ENCODE measurements at places on chromosomes 13 and 19.

DNA sequence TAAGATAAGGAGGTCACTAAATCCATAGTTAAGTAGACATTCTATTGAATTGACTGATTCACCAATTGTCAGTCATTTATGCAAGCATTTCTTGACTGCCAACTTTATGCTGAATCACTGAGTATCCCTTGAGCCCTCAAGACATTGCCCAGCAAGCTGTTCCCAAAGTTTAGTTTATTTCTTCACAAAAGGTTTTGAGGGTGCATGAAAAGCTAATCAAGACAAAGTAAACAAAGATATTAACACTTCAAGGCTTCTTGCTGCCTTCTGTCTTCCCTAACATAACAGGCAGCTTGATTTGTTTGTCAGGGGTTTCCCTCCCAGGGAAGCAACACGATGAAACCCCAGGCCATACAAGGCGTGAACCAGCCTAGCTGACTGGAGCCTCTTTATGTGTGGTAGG lies 374.4 kb downstream of the SPRY2 start:
- DNase-seq = no peak

DNA sequence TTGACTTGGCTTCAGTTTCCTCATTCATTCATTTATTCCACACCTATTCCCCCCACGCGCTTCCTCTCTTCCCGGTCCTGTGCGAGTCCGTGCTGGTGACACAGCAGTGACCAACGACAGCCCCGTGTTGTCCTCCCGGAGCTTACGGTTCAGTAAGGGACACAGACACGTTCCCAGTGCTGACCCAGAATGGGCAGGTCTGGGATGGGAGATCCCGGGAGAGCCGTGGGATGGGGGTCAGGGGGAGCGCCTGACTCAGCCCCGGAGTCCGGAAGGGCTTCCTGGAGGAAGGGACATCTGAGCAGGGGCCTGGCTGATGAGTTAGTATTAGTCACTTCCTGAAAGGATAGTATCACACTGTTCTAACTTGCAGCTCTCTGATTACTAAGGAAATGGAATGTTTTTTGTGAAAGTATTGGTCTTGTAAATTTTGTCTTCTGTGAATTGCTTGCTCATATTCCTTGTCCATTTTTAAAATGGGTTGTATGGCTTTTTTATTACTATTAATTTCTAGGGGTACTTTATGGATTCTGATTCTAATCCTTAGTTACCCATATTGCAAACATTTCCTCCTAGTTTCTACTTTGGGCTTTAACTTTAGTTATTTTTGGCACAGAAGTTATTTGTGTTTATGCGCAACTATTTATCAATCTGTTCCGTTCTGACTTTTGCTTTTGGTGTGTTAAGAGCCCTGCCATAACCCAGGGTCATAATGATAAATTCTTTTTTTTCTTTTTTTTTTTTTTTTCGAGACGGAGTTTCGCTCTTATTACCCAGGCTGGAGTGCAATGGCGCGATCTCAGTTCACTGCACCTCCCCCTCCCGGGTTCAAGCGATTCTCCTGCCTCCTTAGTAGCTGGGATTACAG lies 708 bp upstream of the ERCC1 start:
- peak; percentile 73 for DNase-seq

GRCh38 chr19:49210108-49210900 lies 52.7 kb downstream of the TRPM4 start:
- DNase-seq = no peak

- DNase-seq = no peak
Observed at GRCh38 chr19:29324291-29324680, 111.3 kb upstream of the UQCRFS1 start.

DNA sequence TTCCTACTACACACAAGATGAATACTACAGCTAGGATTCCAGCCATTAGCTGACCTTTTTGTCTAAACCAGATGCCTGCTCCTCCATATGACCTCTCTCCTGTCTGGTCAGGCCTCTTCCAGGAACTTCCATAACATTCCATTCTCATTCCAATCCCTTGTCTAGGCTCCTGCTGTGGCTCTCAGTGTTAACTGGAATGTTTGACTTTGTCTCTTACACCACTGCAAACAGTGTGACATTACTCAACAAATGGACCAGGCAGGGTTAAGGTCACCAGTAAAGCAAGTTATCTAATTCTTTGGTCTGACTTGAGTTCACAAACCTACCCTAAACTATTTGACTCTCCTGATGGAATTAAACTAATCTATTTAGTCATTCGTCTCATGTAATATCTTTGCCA lies 2.1 kb upstream of the GPC6 start:
- DNase-seq = no peak

DNA sequence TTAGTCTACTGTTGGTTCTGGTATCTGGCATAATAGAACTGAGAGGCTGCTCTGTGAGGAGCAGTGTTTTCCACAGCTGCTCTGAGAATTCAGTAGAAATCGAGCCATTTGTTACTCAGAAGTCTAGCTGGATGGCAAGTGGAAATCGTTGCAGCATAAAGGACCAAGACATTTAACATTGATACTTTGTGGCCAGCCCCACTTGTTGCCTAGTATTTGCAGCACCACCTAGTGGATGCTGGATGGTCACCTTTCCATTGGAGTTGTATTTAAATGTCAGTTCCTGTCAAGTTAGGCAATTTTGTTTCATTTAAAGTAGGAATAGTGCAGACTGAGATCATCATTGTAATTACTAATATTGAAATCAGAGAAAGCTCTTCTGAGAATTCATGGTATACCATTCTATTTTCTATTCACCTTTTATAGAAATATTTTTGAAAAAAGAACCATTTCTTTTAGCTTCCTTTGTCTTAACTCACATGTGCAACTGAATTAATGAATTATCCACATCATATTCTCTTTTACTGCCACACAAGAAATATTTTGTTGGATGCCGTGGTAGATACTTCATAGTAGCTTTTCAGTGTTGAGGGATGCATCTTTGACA lies 64.6 kb downstream of the PDS5B start:
- peak; percentile 19 for DNase-seq

DNA sequence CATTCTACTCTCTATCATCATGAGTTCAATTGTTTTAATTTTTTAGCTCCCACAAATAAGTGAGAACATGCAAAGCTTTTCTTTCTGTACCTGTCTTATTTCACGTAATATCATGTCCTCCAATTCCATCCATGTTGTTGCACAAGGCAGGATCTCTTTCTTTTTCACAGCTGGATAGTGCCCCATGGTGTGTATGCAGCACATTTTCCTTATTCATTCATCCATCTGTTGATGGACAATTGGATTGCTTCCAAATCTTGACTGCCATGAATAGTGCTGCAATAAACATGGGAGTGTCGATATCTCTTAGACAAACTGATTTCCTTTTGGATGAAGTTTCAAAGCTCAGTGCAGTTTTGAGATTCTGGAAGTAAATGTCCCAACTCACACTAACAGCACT lies 326.9 kb downstream of the FGF9 start:
- no peak for DNase-seq

Measured in NK-92 treated with Interleukin-12 subunit alpha and Interleukin-12 subunit beta, amount 100 ng/mL, for 24 hours (cell line).